CD4-positive, alpha-beta T cell treated with Interleukin-12 subunit alpha and Interleukin-12 subunit beta, for 1 hour (primary cell): ENCODE measurements at places on chromosomes 5 and 9.

DNA sequence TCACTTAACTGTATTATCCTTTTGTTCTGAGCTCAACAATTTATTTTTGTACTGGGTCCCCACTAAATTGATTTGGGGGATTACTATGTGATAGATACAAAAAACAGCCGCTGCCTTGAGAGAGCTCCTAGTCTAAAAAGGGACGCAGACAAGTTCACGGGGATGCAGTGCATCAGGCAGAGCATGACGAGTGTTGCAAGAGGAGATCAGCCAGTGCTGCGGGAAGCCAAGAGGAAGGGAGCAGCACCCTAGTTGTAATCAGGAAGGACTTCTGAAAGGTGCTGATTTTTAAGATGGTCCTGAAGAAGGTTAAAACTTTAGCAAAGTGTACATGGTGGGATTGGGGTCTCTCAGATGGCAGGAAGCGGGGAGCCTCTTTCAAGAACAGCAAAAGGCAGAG, 15.8 kb downstream of the GALNT10 start:
- no peak for DNase-seq

- no peak for DNase-seq
Measured at GRCh38 chr9:114279693-114280092, 43.2 kb upstream of the ORM1 start.

GRCh38 chr9:36855448-36856315, 178.4 kb downstream of the PAX5 start:
- peak; percentile 23 for DNase-seq

DNA sequence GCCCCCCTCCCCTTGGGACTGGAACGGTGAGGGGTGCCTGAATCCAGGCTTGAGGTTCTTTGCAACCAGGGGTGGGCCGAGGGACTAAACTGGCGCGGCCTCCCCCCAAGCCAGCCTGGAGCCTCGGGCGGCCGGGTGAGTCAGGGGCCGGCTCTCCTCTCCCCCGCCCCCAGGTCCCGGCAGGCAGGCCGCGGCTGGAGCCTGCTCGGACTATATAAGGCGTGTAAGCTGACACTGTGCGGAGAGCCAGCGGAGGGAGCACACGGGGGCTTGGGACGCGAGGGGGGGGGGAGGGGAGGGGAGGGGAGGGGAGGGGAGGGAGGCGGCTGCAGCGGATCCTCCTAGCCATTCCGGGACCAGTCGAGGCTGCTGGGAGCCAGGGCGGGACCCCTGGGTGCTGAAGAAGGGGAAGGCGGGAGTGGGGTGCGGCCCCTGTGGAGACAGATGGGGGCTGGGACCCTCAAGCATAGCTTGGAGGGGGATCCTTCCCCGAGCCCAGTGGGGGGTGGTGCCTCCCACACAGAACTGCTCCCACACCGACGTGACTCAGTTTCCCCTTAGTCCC, 595 bp downstream of the PDLIM7 start:
- no peak for DNase-seq

DNA sequence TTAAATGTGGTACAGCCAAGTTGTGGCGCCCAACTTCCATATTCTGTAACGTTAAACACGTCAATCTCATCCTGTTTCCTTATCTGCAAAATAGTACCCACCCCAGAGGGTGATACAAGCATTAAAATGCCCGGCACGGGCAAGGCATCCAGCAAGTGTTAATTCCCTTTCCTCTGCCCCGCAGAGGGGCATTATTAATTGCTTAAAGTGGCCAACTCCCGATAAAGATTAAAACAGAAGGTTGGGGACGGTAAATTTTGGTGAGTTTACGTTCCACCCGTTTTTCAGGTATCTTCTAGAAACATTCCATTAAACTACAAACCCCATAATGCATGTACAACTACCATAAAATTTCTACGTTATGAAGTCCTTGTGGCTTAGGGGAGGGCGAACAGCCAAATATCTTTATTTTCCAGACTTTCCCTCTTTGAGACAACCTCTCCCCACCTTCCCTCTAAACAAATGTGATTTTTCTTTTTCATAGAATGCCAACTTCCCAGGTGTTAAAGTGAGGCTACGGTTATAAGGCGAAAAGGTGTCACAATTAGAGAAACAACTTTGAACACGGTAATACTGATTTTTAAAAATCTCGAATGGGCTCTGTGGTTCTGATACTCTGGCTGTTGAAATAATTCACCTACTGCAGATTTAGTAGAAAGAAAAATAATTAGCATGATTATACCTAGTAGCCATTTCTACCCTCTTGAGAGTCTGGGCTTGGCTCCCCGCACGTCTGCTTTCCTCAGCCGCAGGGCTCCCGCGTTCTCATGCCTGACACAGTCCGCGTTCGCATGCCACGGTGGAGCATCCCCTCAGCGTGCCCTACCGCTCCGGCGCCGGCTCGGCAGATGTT, 1.2 kb upstream of the GPBP1 start:
- DNase-seq: peak; percentile 60

DNA sequence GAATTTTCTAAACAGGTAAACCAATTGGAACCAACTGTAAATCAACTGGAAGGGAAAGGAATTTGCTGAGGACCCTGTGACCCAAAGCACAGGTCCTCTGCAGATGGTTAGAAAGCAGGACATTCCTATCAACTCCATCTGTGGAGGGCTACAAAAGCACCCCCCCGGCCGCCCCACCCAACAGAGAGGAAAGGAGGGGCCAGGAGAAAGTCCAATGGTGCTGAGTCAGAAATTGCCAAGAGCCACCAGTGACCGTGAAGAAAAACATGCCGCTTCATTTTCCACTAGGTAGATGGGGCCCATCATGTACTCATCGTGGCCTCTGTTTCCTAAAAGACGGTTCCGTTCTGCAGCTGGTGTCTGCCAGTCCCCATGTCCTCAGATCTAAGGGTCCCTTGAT, 66.3 kb downstream of the RAPGEF1 start:
- no peak for DNase-seq
